ENCODE measurements at places on chromosomes 5 and 9. TPM values are rescaled to one million over a fixed set of nuclear protein-coding genes. Genes with fewer than 3 reads are reported as not detected.

DNA sequence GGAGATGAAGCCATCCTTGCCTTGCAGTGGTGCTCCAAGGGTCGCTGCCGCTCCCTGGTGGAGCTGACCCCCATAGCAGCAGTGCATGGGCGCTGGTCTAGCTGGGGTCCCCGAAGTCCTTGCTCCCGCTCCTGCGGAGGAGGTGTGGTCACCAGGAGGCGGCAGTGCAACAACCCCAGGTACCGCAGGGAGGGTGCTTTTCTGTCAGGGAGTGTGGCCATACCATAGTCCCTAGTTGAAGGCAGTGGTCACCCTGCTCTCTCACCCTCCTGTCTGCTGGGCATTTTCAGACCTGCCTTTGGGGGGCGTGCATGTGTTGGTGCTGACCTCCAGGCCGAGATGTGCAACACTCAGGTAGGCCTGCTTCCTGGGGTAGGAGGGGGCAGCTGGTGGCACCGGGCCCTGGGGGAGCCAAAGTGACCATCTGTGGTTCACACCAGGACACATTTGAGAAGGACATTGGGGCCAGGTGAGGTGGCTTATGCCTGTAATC, 11.2 kb downstream of the ADAMTS13 start:
- H3K4me3 ChIP-seq, result no peak overlapping the region
- peaks cover 16% of the 10 kb centered on the region for H3K27me3 ChIP-seq
- H3K27ac ChIP-seq, result no peak overlapping the region
- peaks cover 4% of the 10 kb centered on the region for H3K4me1 ChIP-seq
- H3K36me3 ChIP-seq, result no peaks in the 10 kb centered on the region

GRCh38 chr5:128349044-128349858, 188.8 kb downstream of the FBN2 start:
- no peaks in the 10 kb centered on the region for H3K36me3 ChIP-seq
- H3K27ac ChIP-seq, result no peak overlapping the region
- no peaks in the 10 kb centered on the region for H3K27me3 ChIP-seq
- no peak overlapping the region for H3K4me3 ChIP-seq
- DNase-seq, result no peak
- no peaks in the 10 kb centered on the region for H3K4me1 ChIP-seq

OR2Y1 gene
- not detected for total RNA-seq

- no peaks in the 10 kb centered on the region for H3K27me3 ChIP-seq
- no peaks in the 10 kb centered on the region for H3K4me1 ChIP-seq
- H3K36me3 ChIP-seq, result no peaks in the 10 kb centered on the region
- H3K27ac ChIP-seq, result no peak overlapping the region
These were observed 1819.8 kb upstream of the C9orf72 start for GRCh38 chr9:29393064-29393463.

PCDHGA6 gene
- total RNA-seq, result 0.33 TPM

GRCh38 chr9:87630266-87630665, 95.7 kb upstream of the CTSL start:
- no peak overlapping the region for H3K27ac ChIP-seq
- no peak for DNase-seq
- no peak overlapping the region for H3K4me3 ChIP-seq
- H3K27me3 ChIP-seq, result no peaks in the 10 kb centered on the region
